GM04504 (cell line): ENCODE measurements at places on chromosomes 6 and 20.
A peak's percentile ranks its signal among the peaks of the same experiment; 100 is the strongest.

GRCh38 chr6:142009647-142010046 is 123.1 kb upstream of the GJE1 start:
- DNase-seq, result no peak

- DNase-seq, result peak; percentile 26
These were observed 668.6 kb downstream of the UTRN start for GRCh38 chr6:144953552-144954240.

DNA sequence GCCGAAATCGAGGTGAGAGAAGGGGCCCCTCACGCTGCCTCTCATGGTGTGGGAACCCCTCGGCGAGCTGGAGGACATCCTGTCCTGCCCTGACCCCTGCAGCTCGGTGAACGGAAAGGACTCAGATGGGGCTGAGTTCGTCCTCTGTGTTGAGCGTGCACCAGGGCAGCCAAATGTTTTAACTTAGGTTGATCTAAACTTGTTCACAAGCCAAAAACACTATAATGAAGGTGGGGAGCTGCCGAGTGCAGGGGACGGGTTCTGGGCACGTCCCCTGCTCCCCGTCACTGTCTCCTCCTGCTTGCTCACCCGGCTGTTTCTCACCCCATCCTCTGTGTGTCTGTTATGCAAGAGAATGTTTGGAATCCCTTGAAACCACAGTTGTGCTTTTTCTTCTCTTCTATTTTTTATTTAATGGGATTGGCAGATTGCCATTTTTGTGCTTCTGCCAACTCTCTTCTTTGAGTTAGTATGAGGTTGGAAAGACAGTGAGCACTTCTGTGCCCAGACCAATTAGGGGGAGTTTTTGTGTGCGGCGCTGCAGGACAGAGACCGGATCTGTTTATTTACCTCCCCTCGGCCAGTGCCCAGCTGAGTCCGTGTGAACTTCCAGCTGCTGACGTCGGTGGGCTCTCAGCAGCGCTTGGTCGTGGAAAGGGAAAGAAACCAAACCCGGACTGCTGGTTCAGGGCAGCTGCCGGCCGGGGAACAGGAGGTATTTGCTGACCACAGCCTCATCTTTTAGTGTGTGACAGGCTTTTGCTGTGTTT is 158.1 kb downstream of the DTNBP1 start:
- peak; percentile 97 for DNase-seq

DNA sequence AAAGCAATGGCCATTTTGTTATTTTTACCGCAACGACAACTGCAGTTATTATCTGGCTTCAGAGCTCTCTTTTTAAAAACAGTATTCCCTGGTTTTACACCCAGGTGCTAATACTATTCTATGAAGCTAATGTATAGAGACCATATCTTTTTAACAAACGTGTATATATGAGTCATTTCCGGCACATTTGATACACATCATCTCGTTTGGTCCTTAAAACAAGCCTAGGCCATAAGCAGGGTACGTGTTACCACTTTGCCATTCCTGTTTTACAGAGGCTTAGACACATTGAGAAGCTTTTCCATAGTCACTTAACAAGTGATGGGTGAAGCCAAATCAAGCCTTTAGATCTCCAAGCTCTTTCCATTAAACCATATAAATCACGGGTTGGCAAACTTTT is 5.5 kb downstream of the TRAF3IP2 start:
- DNase-seq, result no peak

DNA sequence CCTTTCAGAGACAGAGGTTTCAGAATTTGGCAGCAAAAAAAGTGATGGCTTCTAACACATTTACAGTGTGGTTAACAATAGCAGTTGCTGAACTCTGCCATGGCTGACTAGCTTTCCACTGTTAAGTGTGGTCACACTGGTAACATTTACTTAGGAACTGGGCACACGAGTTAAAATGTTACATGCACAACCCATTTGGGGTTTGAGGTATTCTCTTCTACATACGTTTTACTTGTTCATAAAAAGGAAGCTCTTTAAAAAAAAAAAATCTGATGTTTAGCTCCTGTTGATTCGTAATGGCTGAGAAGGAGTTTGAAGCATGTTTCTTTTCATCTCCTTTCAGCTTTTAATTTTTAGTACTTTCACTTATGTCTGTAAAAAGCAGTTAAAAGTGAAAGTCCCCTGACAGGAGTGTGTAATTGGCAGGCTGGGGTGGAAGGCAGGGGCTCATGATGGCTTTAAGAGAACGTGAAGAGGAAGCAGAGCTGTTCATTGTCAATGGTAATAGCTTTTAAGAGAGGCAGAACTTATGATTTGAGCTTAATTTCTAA is 245.9 kb downstream of the FARS2 start:
- no peak for DNase-seq
